ENCODE measurements at places on chromosomes 3 and 15. TPM values are rescaled to one million over a fixed set of nuclear protein-coding genes. Genes with fewer than 3 reads are reported as not detected.

GRCh38 chr3:77530870-77531269 lies 491.0 kb downstream of the ROBO2 start:
- no peaks in the 10 kb centered on the region for H3K27me3 ChIP-seq
- DNase-seq: no peak
- no peak overlapping the region for H3K27ac ChIP-seq
- no peaks in the 10 kb centered on the region for H3K36me3 ChIP-seq

GRCh38 chr3:170746175-170746942 lies 123.6 kb downstream of the RPL22L1 start:
- H3K27ac ChIP-seq: no peak overlapping the region
- no peaks in the 10 kb centered on the region for H3K36me3 ChIP-seq
- no peaks in the 10 kb centered on the region for H3K27me3 ChIP-seq
- no peak for DNase-seq
- peaks cover 6% of the 10 kb centered on the region for H3K4me1 ChIP-seq
- H3K4me3 ChIP-seq: no peak overlapping the region

DNA sequence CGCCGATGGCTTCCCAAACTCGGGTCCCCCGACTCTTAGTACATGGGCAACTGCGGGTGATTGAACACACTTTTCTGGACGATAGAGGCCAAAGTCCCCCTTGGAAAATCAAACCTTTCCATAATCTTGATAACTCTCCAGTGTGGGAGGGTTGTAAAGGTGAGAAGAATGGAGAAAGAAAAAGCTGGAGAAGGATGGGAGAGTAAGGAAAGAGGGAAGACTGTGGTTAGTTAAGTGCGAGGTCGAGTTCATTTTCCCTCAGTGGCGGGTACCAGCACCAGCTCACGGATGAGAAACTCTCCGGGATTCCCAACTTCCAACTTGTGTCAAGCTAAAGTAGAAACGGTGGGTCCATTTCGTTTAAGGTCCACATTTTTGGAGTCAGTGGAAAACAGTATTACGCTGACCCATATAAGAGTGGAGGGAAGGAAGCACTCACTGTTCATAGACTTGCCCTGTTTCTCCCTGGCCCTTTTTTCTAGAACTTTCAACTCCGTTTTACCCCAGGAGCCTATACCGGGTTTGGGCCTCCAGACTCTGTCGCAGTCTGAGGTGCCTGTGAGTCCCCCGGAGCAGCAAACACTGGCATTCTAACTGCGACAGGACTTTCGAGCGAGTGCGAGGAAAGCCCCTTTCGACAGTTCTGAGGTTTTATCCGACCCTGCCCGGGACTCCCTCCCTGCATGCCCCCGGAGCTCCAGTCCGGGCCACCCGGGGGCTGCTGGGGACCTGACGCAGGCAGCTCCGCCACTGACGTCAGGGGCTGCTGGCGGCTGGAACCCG lies 14.8 kb downstream of the ZIC1 start:
- peaks cover 9% of the 10 kb centered on the region for H3K4me1 ChIP-seq
- peaks cover 78% of the 10 kb centered on the region for H3K27me3 ChIP-seq
- no peak overlapping the region for H3K27ac ChIP-seq
- DNase-seq: no peak
- H3K4me3 ChIP-seq: no peak overlapping the region

DNA sequence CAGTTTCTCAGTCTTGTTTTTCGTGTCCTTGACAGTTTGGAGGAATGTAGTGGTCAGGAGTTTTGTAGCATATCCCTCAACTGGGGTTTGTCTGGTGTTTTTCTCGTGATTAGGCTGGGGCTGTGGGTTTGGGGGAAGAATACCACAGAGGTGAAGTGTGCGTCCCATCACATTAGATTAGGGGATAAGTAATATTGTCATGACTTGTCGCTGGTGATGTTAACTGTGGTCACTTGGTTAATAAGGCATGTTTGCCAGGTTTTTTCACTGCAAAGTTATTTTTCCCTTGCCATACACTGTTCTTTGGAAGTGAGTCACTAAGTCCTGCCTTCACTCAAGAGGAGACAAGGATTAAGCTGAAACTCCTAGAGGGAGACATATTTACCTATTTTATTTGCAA lies 39.1 kb downstream of the PAK2 start:
- H3K4me3 ChIP-seq: no peak overlapping the region
- no peak for DNase-seq
- H3K27ac ChIP-seq: no peak overlapping the region
- H3K36me3 ChIP-seq: peaks cover 16% of the 10 kb centered on the region
- H3K27me3 ChIP-seq: no peaks in the 10 kb centered on the region

CACNA2D3 gene
- total RNA-seq: 23.0 TPM

SSUH2 gene
- total RNA-seq: 0.68 TPM

Measured in heart left ventricle (tissue), 16 donors.